ENCODE measurements at places on chromosomes 6 and 20.
A peak's percentile ranks its signal among the peaks of the same experiment; 100 is the strongest.

DNA sequence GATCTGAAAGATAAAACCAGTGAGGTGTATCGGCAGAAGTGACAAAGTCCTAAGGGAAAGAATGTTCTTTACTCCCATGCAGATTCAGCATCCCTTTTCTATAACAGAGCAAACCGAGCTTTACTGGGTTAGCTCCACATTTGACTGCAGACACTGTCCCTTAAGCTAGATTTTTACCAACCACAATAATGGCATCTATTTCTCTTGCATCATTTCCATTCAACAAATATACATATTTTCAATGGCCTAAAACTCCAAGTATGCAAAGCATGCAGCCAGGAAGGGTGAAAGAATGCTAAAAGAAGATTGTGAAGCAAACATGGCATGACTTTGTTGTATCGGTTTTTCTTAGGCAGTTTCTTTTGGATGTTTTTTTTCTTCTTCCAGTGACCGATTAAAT is 255.4 kb downstream of the OGFRL1 start:
- DNase-seq = no peak

DNA sequence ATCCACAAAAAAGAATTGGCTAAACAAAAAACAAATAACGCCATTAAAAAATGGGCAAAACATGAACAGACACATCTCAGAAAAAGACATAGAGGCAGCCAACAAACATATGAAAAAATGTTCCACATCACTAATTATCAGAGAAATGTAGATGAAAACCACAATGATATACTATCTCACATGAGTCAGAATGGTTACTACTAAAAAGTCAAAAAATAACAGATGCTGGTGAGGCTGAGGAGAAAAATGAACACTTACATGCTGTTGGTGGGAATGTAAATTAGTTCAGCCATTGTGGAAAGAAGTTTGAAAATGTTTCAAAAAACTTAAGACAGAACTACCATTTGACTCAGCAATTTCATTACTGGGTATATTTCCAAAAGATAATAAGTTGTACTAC is 430.1 kb upstream of the JAG1 start:
- DNase-seq = no peak

- DNase-seq = no peak
Measured at GRCh38 chr6:54085541-54085940, 25.7 kb upstream of the MLIP start.

- DNase-seq = no peak
Measured at GRCh38 chr6:135281227-135281626, 100.1 kb downstream of the MYB start.

DNA sequence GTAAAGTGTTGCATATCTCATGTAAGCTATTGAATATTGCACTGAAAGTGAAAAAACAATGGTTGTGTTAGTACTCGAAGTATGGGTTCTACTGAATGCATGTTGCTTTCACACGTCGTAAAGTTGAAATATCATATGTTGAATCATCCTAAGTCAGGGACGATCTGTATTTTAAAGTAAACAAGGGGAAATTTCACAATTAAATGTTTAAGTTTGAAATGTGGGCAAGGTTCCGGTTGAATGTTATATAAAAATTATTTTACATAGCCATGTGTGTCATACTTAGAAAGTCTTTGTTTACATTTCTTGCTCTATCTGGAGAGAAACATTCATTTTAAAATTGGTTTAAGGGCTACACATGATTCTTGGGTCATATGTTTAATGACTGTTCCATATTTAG is 76.8 kb downstream of the AKAP7 start:
- no peak for DNase-seq

- no peak for DNase-seq
Measured at GRCh38 chr6:21992178-21992967, 304.5 kb downstream of the PRL start.

DNA sequence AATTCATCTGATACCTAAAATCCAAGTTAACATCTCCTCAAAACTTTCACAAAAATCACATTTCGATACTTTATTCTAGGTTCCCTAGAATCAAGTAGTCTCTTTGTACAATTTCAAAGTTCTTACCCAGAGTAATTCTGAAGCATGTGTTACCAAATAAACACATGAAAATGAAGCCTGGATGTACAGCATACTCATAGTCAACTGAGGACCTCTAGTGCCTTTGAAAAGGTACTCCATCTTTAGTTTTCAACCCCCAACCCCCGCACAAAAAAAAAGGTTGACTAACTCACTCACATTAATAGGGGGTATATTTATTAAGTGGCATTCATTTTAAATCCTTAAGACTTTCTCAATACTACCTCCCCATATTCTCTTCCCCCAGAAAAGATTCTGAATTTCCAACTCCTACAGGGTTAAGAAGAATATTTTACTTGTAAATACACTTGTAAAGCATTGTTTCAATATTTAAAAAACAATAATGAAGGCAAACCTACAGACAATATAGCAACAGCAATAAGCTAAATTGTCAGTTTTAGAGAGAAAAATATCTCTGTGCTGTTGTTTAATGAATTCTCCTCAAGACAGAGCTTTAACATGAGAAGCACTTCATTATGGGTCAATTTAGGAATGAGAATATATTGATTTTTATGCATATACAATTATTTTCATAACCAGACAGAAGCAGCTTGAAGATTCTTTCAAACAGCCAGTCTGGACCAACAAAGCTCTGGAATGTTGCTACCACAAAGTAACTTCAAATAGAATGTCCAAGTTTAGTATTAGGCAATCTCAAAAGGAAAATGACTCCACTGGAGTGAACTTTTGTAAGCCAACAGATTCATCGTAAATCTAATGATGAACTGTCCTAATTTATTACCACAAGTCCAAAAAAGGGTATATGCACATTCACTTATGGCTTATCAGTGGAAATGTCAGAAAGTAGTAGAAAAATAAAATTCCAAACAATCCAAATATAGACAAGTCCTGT is 3.3 kb downstream of the PLN start:
- DNase-seq = peak; percentile 52

- no peak for DNase-seq
Measured at GRCh38 chr6:114521926-114522325, 179.1 kb upstream of the HS3ST5 start.

GRCh38 chr6:33691456-33692077 is 19.9 kb downstream of the UQCC2 start:
- no peak for DNase-seq

DNA sequence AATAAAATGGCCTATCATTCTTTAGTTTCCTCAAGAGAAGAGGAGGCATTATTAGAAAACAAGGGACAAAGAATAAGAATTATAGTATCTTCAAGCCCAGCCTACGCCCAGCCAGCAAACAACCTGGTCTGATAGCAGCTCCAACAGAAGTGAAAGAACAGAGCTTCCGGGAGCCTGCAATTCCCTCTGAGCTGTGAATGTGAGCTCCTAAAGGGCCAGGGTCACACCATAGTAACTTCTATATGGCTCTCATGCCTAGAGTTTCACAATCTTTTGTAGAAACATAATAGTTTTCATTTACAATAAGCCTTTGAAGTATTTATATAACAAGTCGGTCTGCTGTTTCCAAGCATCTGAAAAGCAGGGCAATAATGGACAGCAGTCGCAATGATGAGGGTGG is 116.5 kb downstream of the SMLR1 start:
- DNase-seq = no peak

DNA sequence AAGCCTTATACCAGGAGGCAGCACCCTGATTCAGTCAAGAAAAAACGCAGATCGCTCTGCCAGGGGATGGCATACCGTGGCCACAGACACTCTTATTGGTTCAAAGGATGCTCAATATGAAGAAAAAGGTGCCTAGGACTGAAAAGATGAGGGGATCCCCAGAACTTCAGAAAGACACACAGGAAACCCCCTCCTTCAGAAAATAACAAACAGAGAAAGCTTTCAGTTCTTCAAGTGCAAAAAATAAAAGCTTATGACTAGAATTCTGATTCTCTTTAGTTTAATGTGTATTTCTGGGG is 17.7 kb upstream of the MYB start:
- DNase-seq = peak; percentile 67

GRCh38 chr6:166785131-166785530 is 158.1 kb upstream of the RPS6KA2 start:
- no peak for DNase-seq

Data from CD4-positive, alpha-beta T cell treated with Interleukin-21 for 1 hour (primary cell).